Epithelial cell of proximal tubule (primary cell): ENCODE measurements at places on chromosomes 5 and 9.
A peak's percentile ranks its signal among the peaks of the same experiment; 100 is the strongest.

DNA sequence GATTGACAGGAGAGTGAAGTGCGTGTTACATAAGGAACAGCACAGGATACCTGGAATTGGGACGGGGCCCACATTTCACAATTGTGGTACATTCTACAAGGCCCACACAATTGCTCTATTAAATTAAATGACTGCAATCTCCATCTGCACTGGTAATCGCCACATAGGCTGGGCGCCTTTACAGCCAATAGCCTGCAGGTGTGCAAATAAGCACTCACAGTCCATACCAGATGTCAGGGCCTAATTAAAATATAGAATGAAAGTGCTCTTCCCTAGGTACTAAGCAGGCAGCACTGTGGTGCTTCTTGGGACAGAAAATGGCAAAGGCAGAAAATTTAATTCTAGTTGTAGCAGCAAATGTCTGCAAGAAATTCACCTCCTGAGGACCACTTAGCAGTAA, 82.7 kb downstream of the ATP10B start:
- DNase-seq = no peak

DNA sequence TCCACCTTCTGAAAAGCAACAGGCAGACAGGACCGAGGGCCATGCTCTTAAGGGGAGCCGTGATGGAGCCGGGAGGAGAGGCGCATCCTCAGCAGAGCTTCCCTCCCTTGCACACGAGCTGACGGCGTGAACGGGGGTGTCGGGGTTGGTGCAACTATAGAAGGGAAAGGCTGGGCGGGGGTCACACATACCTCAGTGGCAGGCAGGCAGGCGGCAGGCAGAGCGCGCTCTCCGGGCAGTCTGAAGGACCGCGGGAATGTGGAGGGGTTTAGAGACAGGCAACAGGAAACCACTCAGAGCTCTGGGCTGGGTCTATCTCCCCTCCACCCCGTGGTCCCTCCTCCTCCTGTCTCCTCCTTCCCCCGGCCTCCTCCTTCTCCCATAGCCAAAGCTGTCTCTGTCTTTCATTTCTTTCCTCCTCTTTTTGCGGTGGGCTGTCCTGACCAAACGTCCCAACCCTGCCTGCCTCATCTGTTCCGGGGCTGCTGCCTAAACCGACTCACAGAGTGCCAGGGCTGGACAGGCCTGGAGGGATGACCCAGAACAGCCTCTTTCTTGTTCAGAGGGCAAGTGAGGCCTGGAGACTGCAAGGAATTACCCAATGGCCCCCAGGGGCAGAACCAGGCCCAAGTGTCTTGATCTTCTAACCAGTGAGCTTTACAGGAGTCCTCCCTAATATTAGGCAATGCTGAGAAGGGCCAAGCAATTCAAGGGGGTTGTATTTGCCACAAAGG, at the start of gene SPARC:
Gene SPARC (minus strand): TSS at position 242 of the 734 bp plus-strand sequence. CDS start 10,727 bp downstream, outside the sequence.
- DNase-seq = no peak

GRCh38 chr5:126848253-126848652, 71.3 kb downstream of the LMNB1 start:
- no peak for DNase-seq

DNA sequence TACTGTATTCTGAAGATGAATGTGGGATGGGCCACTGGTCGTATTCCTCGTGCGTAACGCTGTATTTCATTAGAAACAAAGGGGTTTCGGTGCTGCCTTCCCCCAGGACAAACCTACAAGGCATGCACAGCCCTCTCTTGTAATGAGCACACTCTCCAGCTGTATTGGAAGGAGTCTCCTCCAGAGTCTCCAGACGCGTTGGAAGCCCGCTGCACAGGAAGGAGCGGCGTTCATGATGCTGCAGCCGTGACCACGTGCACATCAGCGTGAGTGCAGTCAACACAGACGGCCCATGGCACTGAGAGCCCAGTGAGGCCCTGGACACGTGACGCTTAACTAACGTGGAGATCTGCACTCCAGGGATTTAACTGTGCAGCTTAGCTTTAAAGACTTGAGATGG, 209.0 kb upstream of the IRX1 start:
- DNase-seq = no peak

DNA sequence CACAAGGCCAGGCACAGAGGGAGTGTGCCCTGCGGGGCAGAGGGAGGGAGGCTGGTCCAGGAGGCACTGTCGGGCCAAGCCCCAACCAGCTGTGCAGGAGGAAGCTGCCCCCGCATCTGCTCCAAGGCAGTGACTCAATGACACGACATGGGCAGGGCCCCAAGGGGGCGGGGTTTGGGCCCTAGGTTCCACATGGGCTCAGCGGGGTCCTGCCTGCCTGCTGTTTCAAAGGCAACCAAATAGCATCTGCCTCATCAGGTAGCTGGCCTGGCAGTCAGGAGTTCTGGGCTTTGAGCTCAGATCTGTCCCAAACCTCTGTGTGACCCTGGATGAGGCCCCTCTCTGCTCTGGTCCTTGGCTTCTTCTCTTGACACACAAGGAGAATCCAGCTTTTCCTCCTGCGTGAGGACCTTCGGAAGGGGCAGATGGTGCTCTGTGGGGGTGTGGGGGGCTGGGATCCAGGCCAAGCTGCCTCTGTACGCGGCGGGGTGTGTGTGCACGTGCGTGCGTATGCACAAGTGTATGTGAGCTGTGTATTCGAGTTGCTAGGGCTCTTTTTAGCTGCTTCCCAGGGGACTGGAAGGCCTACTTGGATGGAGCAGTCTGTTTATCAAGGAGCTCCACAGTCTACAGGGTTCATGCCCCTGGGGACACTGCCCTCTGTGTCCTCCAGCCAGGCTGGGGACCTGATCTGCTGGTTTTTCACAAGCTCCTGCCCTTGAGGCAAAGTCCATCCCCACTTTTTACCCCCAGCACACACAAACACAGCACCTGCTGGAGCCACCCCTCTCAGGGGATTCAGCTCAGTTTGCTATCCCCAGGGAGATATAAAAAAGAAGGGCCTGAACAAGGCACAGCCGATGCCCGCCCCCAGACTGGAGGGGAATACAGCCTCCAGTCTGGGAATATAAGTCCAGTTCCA, 138.9 kb downstream of the RGS3 start:
- no peak for DNase-seq

- no peak for DNase-seq
These were observed 56.8 kb downstream of the NUDT12 start for GRCh38 chr5:103505581-103506305.

GRCh38 chr9:91897201-91897600, 52.8 kb downstream of the ROR2 start:
- no peak for DNase-seq

DNA sequence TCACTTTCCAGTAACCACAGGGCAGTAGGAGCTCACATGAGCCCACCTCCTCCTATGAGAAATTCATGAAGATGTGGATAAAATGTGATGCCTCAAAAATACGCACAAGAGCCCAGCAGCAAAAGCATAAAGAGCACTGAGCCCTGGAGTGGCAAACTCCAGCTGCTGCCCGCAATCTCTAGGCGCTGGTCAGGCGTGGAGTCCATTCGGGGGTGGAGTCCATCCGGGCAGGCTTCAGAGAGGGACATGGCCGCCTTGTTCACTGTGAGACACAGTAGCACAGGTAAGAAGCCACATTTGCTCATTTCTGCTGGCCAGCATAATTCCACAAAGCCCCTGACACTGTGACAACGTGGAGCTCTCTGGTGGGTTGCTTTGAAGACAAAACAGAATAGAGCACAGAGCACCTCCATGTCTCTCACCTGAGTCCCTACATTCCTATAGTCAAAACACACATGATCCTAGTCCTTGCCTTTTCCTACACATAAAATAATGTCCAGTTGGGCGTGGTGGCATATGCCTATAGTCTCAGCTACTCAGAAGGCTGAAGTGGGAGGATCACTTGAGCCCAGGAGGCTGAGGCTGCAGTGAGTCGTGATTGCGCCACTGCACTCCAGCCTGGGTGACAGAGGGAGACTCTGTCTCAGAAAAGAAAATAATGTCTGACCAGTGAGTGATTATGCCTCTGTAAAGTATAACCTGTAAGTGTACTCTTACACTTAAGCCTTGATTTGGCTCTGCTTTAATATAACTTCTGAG, 365.2 kb downstream of the GADD45G start:
- DNase-seq = no peak

DNA sequence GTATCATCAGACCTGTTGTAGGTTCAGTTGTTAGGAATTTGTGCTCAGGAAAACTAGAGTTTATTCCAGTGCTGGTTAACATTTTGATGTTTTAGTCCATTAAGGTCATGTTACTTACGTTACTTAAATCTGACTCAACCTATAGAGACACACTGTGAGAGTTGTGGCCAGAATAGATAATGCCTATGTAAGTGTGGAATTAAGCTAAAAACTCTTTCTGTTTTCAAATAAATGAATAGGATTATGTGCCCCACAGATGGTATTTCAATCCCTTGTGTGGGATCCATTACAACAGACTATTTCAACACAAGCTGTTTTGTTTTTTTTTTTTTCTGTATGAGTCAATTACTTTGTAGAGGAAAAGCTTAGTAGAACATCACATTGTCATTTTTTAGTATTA, 68.1 kb downstream of the MEGF10 start:
- DNase-seq = no peak

DNA sequence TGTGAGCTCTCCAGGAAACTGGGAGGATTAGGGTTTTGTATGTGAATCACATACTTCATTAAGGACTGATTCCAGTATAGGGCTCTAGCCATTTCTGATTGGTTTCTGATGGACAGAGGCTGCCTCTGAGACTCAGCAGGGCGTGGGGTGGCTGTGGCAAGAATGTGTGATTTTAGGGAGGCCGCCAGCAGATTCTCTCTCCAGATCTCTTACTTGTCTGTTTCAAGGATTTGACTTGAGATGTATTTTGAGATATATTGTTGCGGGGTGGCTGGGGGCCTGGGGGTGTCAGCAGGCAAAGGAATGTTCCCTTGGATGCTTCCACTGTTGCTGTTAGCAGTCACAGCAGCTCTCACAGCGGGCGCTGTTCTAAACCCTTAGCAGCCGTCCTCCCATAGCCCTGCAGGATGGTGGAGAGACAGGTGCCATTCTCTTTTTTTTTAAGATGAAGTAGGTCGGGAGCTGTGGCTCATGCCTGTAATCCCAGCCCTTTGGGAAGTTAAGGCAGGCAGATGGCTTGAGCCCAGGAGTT, 8.0 kb upstream of the HNRNPAB start:
- no peak for DNase-seq

DNA sequence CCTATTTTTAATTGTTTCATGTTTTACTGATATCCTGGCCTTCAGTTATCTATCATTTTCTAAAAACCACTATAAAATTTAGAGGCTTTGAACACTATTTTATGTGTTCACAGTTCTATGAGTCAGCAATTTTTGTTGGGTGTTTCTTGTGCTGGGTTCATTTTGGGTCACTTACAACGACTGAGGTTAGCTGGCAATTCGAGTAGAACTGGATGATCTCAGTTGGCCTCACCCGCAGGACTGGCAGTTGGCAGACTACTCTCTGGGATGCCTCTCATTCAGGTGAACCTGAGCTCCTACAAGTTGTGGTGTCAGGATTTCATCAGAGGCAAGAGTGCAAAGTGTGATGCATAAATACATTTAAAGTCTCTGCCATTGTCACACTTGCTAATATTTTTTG, 151.0 kb upstream of the PAPPA start:
- DNase-seq = peak; percentile 66
